ENCODE measurements at places on chromosomes 7 and 10.
A peak's percentile ranks its signal among the peaks of the same experiment; 100 is the strongest.

GRCh38 chr10:24561453-24561852 lies 162.2 kb downstream of the ARHGAP21 start:
- DNase-seq: no peak

- no peak for DNase-seq
These were observed 696.3 kb upstream of the C7orf33 start for GRCh38 chr7:147894271-147894670.

DNA sequence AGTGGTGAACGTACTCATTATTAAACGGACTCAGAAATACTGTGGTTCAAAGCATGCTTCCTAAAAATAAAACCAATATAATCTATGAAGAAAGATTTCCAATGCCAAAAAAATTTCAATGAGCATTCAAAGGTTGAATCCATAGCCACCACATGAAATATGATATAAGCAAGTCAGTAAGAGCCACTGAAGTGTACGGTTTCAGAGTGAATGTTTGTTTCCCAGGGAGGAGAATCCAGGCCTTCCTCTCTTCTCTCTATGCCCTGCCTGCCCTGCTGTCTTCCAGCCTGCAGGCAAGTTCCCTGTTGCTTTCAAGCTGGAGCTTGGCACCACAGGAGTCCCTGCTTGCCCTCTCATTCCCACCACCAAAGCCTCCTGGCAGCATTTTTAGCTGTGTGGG lies 1171.6 kb upstream of the C7orf33 start:
- no peak for DNase-seq

GRCh38 chr7:30893357-30893756 lies 18.3 kb upstream of the AQP1 start:
- DNase-seq: no peak

DNA sequence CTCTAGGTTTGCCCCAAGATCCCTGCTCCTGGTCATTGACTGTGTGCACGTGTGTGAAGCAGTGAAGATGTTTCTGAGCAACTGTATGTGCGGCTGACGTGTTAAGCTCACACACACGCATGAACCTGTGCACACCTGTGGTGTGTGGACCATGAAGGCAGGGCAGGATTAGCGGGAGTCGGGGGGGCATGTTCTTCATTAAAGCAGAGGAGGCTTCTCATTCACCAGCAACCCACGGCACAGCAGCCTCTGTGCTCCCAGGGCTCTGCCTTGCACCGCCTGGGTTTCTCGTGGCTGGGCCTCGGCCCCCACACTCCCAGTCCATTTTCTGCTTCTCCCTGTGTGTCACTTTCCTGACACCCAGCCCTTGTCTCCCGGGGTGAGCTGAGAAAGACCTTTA lies 824 bp upstream of the TACR2 start:
- DNase-seq: no peak

DNA sequence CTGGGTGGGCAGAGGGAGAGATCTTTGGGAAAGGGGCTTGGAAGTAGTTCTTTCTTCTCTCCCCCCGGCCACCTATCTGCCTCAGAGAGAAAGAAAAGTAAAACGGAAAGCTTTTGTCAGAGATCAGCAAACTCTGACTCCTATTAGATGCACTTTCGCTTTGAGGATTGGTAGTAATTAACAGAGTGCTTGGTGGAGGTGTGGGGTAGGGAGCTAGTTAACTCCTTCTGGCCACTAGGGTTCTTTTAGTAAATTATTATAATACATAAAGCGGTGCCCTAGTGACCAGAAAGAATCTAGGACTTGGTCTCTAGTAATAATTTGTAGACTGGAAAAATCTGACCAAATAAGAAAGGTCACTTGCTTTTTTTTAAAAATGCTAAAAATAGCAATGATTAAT lies 54.6 kb downstream of the CPVL start:
- no peak for DNase-seq

DNA sequence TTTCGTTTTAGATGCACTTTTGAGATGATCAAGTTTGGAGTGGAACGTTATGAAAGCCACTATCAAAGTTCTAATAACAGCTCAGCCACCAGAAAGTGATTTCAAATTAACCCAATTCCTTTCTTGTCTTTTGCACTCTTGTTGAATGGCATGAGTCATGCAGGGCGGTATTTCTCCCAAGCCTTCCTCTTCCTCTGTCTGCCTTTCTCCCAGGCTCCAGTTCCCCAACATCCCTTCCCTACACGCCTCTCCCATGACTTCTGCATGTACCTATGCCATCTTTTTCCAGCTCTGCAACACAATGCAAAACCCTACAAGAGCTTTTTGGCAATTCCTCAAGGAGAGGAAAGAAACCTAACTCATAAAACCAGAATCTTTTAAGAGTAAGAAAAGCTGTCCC lies 21.8 kb upstream of the NPS start:
- no peak for DNase-seq

GRCh38 chr7:1811850-1812508 lies 141.9 kb downstream of the ELFN1 start:
- DNase-seq: no peak

- no peak for DNase-seq
These were observed 156.8 kb upstream of the LYZL1 start for GRCh38 chr10:29131952-29132547.

DNA sequence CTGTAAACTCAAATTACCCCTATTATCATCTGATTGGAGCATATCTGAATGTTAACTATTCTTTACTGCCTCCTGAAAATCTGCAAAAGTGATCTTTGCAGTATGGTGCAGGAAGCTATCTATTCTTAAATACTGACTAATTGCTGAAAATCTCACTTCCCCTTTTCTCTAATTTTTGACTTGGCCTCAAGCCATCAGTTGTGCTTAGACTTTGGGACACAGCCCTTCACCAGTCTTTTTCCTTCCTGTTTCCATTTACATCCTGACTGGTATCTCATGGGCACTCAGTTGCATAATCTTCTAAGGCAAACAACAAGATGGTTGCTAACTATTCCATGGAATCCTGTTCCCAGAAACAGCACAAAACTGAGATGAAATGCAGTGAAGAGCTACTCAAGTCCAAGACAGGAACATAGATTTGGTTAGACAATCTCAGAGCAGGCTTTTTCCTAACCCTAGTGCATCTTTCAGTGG lies 228.5 kb downstream of the SORCS1 start:
- no peak for DNase-seq

DNA sequence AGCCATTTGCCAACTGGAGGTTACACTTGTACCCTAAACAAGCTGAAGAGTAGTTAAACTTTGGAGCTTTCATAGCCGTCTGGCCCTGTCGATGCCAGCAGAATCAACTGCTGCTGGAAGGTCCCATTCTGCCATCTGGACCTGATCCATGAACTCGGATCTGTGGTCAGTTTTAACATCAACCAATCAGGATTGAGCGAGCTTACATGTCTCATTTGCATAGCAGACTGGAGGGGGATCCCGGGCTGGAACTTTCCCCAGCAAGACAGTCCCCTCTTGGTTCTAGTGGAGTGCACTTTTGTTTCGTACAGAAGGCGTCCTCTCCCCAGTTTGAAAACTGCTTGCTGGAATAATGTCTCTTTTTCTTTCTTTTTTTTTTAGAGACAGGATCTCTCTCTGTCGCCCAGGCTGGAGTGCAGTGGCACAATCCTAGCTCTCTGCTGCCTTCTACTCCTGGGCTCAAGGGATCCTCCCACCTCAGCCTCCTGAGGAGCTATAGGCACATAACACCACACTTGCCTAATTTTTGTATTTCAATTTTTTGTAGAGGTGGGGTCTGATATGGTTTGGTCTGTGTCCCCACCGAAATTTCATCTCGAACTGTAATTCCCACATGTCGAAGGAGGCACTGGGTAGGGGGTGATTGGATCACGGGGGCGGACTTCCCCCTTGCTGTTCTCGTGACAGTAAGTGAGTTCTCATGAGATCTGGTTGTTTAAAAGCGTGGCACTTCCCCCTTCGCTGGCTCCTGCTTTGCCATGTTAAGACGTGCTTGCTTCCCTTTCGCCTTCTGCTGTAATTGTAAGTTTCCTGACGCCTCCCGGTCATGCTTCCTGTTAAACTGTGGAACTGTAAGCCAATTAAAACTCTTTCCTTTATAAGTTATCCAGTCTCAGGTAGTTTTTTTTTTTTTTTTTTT lies 42.8 kb upstream of the SEPHS1 start:
- no peak for DNase-seq

GRCh38 chr7:17709127-17709526 lies 231.2 kb downstream of the SNX13 start:
- DNase-seq: no peak

GRCh38 chr7:30224511-30225062 lies 59.8 kb upstream of the ZNRF2 start:
- DNase-seq: no peak

DNA sequence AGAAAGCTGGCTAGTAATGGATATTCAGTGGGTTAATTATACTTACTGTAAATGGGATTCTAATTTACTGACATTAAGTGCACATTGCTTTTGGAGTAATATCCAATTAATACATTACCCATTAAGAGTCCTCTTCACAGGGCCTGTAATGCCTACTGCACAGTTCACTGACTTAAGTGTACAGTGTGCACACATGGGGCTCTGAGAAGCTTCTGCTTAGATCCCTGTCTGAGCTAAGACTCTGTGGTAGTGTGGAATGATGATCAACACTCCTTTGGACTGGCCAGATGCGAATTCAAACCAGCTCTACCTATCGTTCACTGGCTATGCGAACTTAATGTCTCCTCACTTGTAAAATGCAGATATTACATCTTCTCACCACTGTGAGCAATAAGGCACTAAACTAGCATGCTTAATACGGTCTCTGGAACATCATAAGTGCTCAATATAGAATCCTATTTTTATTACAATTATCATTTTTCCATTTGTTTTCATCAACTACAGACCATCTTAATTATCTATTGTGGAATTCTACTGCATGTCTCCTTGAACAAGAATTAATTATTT lies 53.8 kb upstream of the SEC61G start:
- DNase-seq: no peak

GRCh38 chr7:28767356-28767755 lies 190.8 kb downstream of the TRIL start:
- DNase-seq: no peak

DNA sequence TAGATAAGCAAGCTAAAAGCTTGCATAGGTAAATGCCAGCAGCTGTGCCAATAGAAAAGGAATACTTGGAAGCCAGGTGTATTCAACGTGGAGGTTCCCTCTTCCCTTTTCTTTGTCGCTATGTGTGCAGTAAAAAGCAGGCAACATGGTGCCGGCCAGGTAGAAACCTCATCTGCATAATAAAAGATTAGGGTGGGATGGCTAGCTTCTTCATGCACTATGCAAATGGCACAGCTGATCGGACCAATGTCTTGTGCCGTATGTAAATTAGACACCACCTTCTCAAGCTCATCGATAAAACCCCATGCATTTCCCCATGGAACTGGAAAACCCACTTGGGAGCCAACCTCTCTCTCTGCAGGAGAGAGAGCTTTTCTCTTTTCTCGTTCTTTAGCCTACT lies 150.9 kb upstream of the FOXK1 start:
- no peak for DNase-seq

GRCh38 chr10:71067098-71067740 lies 145.2 kb upstream of the UNC5B start:
- no peak for DNase-seq

DNA sequence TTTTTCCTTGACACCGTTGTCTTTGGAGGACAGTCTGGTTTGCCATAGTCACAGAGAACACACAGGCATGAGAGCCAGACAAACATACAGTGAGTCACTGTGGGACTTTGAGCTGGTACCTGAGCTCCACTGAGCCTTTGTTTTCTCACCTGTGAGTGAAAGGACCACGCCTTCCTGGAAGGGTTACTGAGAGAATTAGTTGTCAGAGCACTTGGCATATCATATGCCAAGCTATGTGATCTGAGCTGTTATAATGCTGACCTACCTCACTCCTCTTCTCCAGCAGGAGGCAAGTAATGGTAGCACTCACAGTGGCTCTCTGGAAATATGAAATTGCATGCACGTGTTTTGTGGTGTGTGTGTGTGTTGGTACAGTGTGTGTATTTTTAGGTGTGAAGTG lies 59.7 kb downstream of the CXCL12 start:
- no peak for DNase-seq

- no peak for DNase-seq
These were observed 63.1 kb downstream of the PYROXD2 start for GRCh38 chr10:98351831-98352402.

- no peak for DNase-seq
These were observed at the start of gene ACSM6 for GRCh38 chr10:95193944-95194343. Gene ACSM6, plus strand, starts transcription at chr10:95194238. Its CDS starts 248 bp downstream, at chr10:95194486.

DNA sequence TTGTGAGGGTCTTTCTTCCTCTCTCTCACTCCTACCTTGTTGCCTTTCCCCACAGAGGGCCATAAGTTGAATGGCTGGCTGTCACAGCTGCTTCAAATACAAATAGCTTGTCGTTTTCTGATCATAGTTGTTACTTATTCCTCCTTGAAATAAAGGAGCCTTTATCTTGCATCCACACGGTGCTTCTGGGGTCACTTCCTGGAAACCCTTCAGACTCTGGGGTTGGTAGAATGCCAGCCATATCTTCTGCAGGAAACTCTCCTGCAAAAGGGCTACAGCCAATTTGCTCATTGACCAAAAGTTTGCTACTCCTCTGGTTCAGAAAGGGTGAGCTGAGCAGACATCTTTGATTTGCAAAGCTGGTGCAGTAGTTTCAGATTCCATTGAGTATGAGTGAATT lies 70.4 kb downstream of the FAM185A start:
- no peak for DNase-seq

- DNase-seq: no peak
These were observed 77.5 kb upstream of the GTF2I start for GRCh38 chr7:74579800-74580685.

GRCh38 chr7:28062197-28062991 lies 118.2 kb downstream of the JAZF1 start:
- DNase-seq: peak; percentile 38

DNA sequence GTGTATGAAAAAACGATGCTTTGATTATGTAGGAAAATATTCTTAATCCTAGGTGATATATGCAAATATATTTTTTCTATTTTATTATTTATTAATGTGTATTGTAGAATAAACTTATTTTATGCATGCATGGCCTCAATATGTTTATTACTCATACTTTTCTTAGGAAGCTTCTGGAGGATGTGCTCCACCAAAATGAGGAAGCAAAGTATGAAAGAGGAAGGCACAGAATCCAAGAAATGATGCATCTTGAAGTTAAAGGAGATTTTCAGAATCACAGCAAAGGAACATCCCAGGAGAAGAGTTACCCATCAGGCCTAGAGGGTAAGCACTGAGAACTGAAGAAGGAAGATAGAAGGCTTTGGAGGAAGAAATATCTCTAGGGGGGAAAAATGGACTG lies 35.0 kb upstream of the MRPS16 start:
- no peak for DNase-seq

- DNase-seq: no peak
These were observed 13.6 kb downstream of the GNG11 start for GRCh38 chr7:93935102-93935501.

GRCh38 chr10:5816170-5816569 lies 2.9 kb upstream of the GDI2 start:
- DNase-seq: no peak

- DNase-seq: no peak
These were observed 136.6 kb upstream of the CCDC6 start for GRCh38 chr10:60042914-60043313.

DNA sequence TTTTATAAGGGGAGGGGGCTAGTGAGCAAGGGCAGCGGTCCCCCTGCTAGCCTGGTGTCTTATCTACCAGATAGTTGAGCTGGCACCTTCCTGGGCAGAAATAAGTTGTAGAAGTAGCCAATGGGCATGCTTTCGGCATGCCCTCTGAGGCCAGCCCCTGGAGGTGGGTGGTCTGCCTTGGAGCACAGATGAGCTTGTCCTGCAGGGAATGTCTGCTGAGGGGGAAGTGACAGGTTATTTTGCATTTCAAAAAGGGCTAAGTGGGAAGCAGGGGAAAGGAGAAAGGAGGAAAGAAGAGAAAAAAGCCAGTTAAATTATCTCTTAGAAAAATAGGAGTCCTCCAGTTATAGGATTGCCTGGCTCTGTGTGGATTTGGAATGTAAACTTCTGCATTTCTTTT lies 88.9 kb downstream of the GPR26 start:
- no peak for DNase-seq

Data from stimulated activated CD8-positive, alpha-beta memory T cell treated with anti-CD3 and anti-CD28 coated beads, Interleukin-15, amount 100 ng/mL, for 24 hours (primary cell).